ENCODE measurements at places on chromosomes 11 and 22. TPM values are rescaled to one million over a fixed set of nuclear protein-coding genes. Genes with fewer than 3 reads are reported as not detected.

- DNase-seq = peak; percentile 78
Measured at GRCh38 chr11:72683782-72684200, 9.6 kb upstream of the PDE2A start.

GRCh38 chr22:39594411-39594810, 23.9 kb downstream of the CACNA1I start:
- no peak for DNase-seq

DNA sequence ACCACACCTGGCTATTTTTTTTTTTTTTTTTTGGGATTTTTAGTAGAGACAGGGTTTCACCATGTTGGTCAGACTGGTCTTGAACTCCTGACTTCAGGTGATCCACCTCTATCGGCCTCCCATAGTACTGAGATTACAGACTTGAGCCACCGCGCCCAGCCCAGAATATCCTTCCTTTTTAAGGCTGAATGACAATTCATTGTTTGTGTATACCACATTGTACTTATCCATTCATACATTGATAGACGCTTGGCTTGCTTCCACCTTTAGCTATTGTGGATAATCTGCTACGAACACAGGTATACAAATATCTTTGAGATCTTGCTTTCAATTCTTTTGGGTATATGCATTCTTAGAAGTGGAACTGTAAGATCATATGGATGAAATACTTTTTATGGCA, 10.8 kb upstream of the RASSF10 start:
- DNase-seq = no peak

- DNase-seq = peak; percentile 47
Measured at GRCh38 chr11:113991170-113991569, 16.3 kb downstream of the HTR3A start.

- no peak for DNase-seq
Measured at GRCh38 chr11:111406091-111406490, 27.0 kb upstream of the POU2AF1 start.

- DNase-seq = no peak
Measured at GRCh38 chr11:73521621-73522020, 76.3 kb downstream of the FAM168A start.

DNA sequence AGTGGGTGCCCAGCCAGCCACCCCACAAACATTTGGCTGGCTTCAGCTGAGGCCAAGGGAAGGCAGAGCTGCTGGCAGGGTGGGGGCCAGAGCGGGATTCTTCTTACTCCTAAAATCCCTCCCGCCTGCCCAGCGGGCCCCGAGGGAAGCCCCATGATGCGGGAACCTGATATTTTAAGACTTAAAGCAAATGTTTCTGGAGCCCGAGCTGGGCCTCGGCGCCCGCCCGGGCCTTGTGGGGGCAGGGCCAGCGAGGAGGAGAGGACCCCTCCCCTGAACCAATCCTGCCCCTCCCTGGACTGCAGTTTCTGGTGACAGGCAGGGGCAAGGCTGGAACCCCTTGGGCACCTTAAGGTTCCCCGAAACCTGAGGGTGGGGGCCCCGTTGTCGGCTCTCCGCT, 17.2 kb downstream of the GP1BB start:
- DNase-seq = no peak

DNA sequence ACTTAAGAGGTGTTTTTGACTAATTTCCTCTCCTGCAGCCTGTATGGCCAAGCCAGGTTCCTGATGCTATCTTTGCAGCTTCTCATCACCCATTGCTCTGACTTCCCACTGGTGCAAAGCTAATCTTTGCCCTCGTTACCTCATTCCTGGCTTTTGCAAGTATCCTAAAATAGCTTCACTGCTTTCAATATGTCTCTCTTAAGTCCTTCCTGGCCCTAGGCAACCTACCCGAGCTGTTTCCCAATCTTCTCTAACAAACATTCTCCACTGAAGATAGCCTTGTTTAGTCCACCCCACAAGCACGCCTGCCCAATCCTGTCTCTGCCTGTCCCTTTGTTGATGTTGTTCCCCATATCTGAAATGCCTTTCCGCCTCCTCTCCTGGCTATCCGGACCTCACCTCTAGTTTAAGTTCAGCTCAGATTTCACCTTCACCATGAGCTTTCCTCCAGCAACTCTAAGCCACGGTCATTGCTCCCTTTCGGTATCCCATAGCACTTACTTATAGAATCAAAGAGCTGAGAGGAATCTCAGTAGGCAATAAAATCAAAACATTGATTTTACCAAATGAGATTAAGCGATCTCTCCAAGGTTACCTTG, 30.1 kb upstream of the CECR2 start:
- no peak for DNase-seq

GRCh38 chr11:74925281-74925680, 23.6 kb downstream of the XRRA1 start:
- no peak for DNase-seq

- no peak for DNase-seq
Measured at GRCh38 chr11:26717771-26718170, 4.1 kb downstream of the SLC5A12 start.

- DNase-seq = no peak
Measured at GRCh38 chr22:42261296-42261695, 9.2 kb downstream of the TCF20 start.

DNA sequence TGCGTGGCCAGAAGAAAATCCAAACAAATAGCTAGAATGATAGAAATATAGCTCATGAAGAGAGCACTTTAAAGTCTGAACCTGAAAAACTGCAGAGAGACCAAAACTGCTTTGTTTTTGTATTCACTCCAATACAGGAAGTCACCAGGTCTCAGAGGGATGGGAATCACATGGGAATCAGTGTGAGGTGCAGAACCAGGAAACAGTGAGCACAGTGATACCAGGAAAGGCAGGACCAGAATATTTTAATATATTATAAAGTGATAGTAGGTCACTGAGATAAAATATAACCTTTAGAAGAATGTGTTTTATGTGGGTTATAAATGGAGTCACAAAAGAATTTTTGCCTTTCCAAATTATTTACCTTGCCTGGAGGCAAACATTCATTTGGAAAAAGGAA, 277.3 kb downstream of the CASP12 start:
- DNase-seq = no peak

- DNase-seq = no peak
Measured at GRCh38 chr11:107821199-107821927, 37.2 kb downstream of the SLC35F2 start.

- DNase-seq = no peak
Measured at GRCh38 chr11:100932474-100933100, 197.0 kb downstream of the PGR start.

DNA sequence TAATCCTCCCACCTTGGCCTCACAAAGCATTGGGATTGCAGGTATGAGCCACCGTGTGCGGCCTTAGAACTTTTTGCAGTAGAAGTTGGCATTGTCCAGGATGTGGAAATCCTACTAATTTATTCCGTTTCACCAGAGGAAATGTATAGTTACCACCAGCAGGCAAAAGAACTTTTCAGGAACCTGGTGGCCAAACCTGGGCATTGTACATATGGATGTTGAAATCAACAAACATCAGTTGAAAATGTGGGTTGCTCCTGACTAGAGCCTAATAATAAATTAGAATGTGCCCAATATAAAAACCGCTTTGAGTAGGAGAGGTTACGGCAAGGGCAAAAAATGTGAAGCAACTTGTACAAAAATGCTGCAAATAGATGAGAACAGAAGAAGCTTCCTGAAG, 40.7 kb upstream of the XBP1 start:
- no peak for DNase-seq

GRCh38 chr11:103581760-103582159, 454.7 kb upstream of the DDI1 start:
- no peak for DNase-seq

Gene OR52N4
- total RNA-seq = 0.23 TPM

Gene KCNJ11
- 0.99 TPM for total RNA-seq

Gene HSPB2
- total RNA-seq = not detected

Gene LRRC56
- total RNA-seq = 2.1 TPM

Gene CHST1
- total RNA-seq = not detected

Gene IL18
- not detected for total RNA-seq

Gene DPP3
- total RNA-seq = 54.2 TPM

Gene HOATZ
- not detected for total RNA-seq

Gene SLC22A12
- total RNA-seq = not detected

Gene ANO1
- not detected for total RNA-seq

Gene APOL5
- total RNA-seq = not detected

Gene TRIM29
- not detected for total RNA-seq
